ENCODE measurements at places on chromosomes 12 and 14. TPM values are rescaled to one million over a fixed set of nuclear protein-coding genes. Genes with fewer than 3 reads are reported as not detected.

Gene SMOC1
- total RNA-seq, result 0.78 TPM

Gene CIROP
- total RNA-seq, result not detected

Gene SRSF9
- total RNA-seq, result 238 TPM

Gene FLRT2
- 202 TPM for total RNA-seq

Gene HOXC6
- 0.58 TPM for total RNA-seq

Gene TRIM9
- total RNA-seq, result not detected

Gene RPL10L
- not detected for total RNA-seq

Gene DCTN2
- total RNA-seq, result 161 TPM

Gene TMTC3
- 36.5 TPM for total RNA-seq

Gene CMA1
- not detected for total RNA-seq

Gene AMDHD1
- not detected for total RNA-seq

Gene OR4K13
- not detected for total RNA-seq

Gene SRGAP1
- 16.3 TPM for total RNA-seq

Gene SLCO1C1
- 1.9 TPM for total RNA-seq

Gene CYP27B1
- 2.4 TPM for total RNA-seq

Gene GALNT9
- not detected for total RNA-seq

Gene TAS2R30
- 3.7 TPM for total RNA-seq

Gene CHST11
- total RNA-seq, result 24.2 TPM

Gene CHGA
- total RNA-seq, result not detected

Gene C14orf39
- not detected for total RNA-seq

Gene SBNO1
- total RNA-seq, result 34.2 TPM

Gene TBX3
- total RNA-seq, result 1.1 TPM

Gene C14orf180
- not detected for total RNA-seq

Gene ANKRD33
- total RNA-seq, result 0.95 TPM

Gene PZP
- 0.88 TPM for total RNA-seq

Gene KRT78
- total RNA-seq, result not detected

Gene CMKLR1
- total RNA-seq, result not detected

Gene SMCO2
- total RNA-seq, result 1.2 TPM

Gene TSPAN19
- total RNA-seq, result not detected

Gene KLRD1
- 0.13 TPM for total RNA-seq

Gene MIA2
- 16.2 TPM for total RNA-seq

Gene TNFRSF1A
- 84.0 TPM for total RNA-seq

Gene LIN7A
- total RNA-seq, result 4.3 TPM

Gene GRIN2B
- total RNA-seq, result not detected

Gene NRIP2
- not detected for total RNA-seq
